Activated T-cell treated with anti-CD3 and anti-CD28 coated beads, Interleukin-2, amount 50 U/mL, for 24 hours (primary cell): ENCODE measurements at places on chromosomes 4 and X.

DNA sequence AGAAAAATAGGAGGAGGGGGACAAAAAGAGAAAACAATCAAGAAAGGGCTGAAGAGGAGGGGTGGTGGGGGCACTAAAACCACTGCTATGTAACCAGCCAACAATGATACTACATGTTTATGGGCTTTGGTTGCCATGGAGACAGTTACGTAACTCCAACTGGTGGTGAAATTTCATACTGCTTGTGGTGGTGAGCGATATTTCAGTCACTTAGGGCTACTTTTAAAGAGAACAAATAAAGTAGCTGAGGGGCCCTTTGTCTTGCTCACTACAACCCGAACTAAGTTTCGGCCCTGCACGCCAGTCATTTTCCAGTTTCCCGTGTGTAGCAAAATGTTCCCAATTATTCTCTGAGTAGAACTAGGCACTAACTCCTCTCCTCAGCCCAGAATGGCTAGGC lies 275.2 kb upstream of the EDA2R start:
- DNase-seq: no peak

GRCh38 chr4:141788169-141788915 lies 152.0 kb downstream of the IL15 start:
- no peak for DNase-seq

GRCh38 chr4:792626-793092 lies 33.3 kb downstream of the CPLX1 start:
- no peak for DNase-seq

DNA sequence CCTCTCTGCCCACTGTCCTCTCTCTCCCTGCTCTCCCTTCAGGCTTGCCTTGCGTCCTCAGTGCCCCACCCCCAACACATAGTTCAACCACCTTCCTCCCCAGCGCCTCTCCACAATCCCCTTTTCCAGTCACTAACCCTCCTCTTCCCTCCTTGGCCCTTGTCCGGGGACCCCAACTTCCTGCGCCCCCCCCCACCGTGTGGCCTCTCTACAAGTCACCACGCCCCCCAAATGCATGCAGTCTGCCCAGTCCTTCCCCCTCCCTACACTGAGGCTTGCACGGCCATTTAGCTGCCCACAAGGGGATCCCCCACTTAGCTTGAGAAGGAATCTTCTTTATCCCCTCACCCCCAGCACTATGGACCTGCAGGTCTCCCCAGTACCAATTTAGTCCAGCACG lies 569 bp downstream of the CXCR3 start:
- DNase-seq: no peak
